Inflammatory macrophage treated with lipopolysaccharide for 4 hours (primary cell): ENCODE measurements at places on chromosomes 5 and 9.

GRCh38 chr5:34915856-34916192 is 313 bp downstream of the BRIX1 start:
- DNase-seq: no peak

DNA sequence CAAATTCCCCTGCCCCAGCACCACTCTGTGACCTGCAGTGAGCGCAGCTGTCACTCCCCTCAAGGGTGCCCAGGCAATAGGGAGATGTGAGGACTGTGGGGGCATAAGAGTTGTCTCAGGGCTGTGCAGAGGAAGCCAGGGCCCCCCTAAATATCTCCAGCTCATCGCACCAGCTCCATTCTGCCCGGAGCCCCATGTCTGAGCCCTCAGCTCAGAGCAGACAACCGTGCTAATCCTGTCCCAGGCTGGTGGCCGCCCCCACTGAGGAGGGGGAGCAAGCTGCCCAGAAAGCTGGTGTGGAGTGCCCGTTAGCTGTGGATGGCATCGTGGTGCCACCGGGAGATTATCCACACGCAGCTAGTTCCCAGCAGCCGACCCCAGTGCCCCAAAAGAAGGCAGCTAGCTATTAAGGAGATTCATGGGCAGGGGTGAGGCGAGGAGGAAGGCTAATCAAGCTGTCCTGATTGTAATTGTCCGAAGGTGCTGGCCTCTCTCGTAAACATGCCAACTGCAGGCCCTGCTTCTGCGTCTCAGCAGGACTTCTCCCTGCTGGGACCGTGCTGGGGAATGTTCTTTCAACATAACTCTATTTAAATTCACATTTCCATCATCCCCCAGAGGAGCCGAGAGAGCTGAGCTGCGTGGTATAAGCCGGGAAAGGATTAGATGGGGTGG is 17.0 kb upstream of the FIBCD1 start:
- DNase-seq: no peak

DNA sequence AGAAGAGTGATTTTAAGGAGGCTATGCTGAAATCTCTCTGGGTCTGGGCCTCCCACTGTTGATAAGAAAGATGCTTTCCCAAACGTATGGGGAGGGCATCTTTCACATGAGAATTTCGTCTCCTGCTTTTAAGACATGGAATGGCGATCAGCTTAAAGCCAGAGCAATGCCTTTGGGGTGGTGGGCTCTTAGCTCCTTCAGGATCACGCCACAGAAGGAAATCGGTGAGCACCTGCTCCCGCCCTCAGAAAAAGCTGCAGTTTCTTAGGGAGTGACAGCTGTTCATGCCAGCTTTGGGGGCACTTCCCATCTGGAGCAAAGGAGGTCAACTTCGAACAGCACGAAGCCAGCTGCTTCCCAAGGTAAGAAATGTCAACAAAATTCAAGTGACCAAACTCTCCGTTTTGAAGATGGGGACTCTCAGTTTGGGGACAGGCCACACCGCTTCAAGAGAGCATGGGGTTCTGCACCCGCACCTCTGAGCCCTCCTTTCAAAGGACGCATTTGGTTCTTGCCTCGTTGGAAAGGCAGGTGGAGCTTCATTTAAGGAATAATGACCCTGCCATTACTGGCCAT is 39.0 kb downstream of the TRIP13 start:
- no peak for DNase-seq

GRCh38 chr5:101047181-101047580 is 144.1 kb upstream of the ST8SIA4 start:
- DNase-seq: no peak

DNA sequence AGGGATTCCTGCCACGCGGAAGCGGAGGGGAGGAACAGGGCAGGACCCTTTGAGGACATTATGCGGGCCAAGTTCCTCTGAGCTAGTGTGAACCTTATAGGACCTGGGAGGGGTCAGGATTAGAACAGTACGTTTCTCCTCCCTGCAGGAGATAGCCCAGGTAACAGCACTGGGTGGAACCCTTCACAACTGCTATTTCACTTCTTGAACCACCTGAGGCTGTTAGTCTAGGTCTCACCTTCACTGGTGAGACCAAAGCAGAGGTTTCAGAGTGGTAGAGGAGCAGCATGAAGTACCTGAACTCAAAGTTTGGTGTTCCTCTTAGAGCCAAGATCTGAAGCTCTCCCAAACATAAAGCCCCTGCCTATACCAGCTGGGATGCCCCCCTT is 832 bp downstream of the EIF4EBP3 start:
- no peak for DNase-seq

DNA sequence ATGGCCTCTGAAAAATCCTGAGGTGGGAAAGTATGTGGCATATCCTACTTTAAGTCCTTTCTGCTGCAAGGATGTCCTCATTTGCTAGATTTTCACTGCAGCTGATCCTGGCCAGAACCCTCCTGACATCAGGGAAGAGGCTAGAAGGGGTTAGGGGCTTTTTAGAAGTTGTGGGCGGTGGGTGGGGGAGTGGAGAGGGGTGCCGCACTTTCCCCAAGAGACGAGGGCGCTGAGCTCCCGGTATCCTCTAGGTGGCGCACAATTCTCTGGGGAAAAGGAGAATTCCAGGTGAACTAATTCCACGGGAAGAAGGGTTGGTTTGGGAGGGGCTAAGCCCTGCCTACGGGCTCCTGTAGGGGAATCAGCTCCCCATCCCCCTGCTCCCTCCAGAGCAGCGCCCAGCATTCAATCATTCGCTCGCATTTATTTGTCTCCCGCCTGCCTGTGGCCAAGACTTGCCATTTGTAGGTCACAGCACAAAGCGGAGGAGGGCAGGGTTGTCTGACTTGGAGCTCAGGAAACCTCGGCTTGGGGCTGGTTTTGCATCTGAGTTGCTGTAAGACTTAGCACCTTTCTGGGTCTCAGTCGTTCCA is 42.9 kb upstream of the HAND1 start:
- DNase-seq: no peak

DNA sequence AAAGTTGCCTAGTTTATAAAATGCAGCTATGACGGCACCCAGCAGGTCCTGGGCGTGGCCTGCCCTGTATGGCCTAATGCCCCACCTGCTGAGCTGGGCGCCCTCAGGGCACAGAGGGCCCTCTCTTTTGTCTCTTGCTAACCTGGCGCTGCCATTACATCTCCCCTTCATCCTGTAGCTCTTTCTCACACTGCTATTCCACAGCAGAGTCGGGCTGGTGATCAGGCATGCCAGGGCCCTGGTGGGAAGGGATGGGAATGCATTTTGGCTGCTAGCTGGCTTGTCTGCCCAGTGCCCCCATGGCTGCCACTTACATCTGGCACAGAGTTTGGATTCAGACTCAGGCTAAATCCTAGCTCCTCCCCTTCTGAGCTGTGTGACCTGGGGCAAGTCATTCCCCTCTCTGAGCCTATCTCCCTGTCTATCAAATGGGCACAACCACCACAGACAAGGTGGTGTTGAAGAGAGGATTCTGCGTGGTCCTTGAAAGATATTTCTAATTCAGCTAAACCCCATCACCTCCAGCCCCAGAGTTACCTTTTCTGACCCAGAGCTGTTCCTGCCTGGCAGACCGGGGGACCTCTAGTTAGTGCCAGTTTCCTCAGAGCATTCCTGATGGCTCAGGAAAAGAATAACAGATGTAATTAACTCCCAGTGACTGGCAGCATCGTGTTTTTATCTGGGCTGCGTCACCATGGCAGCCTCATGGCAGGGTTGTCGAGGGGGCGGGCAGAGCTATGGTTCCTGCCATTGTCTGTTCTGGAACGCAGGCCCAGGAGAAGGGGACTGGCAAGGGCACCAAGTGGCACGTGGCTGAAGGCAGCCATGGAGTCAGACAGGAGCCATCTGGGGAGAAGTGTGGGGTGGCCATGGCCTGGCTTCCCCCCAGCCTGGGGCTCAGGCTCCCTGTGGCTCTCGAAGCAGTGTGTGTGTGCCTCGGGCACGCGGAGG is 6.3 kb downstream of the PRR7 start:
- DNase-seq: no peak

GRCh38 chr5:160023007-160023907 is 14.3 kb downstream of the TTC1 start:
- peak; percentile 51 for DNase-seq

DNA sequence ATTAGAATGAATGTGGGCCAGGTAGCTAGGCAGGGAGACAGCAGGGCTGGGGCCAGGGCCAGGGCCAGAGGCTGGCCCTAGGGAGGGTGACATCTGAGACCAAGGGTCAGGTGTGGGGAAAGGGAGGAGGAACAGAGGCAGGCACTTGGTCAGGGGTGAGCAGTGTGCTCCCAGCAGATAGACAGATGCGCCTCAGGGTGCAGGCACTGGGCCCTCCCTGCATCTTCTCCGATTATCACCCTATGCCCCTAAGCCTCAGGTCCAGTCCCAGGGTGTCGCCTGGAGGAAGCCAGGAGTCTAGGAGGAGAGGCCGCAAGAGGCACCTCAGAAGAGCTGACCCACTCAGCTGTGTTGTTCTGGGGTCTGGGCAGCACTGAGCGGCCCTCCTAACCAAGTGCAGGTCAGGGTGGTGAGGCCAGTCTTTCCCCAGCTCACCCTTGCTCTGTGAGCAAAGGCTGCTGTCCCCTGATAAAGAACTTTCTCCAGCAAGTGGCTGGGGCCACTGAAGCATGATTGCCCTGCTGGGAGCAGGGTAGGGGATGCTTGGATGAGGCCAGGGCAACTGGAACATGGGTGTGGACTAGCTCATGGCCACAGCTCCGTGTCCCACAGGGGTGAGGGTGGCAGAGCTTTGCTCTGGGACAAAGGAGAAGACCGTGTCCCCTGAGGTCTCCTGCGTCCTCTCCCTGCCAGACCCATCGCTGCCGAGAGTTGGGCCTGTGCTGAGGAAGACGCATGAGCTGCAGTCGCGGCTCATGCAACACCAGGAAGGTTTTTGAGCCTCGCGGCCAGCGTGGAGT is 2.1 kb upstream of the RASGEF1C start:
- no peak for DNase-seq

DNA sequence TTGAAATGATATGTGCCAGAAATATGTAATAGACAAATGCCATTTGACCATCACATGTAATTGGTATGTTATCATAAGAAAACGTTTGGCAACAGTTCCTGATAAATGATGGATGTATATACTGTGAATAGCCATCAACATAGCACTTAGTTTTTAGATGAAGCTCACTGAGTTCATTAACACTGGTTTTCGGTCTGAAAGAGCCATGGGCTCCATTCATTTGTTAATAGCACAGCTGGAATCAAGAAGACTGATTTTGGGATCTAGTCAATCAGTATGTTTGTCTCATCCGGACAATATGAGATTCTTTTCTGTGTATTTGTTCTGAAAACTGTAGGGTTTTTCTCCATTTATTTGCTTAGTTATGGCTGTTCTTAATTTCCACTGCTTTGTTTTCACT is 413.5 kb upstream of the CLINT1 start:
- DNase-seq: no peak

DNA sequence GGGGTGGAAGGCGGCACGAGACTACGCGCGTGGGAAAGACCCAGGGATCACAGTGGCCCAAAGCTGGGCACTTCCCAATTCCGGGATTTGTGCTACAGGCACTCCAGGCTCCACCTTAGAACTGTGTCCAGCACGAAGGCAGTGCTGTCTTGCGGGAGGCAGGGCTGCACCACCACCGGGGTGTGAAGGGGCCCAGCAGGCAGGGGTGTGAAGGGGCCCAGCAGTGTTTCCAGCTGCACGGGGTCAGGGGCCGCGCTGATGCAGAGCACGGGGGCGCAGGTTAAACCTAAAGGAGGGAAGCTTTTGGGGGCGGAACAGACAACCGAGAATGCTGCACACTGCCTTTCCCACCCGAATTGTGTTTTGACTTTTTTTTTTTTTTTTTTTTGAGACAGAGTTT is 1.1 kb upstream of the PDCD6 start:
- DNase-seq: no peak

DNA sequence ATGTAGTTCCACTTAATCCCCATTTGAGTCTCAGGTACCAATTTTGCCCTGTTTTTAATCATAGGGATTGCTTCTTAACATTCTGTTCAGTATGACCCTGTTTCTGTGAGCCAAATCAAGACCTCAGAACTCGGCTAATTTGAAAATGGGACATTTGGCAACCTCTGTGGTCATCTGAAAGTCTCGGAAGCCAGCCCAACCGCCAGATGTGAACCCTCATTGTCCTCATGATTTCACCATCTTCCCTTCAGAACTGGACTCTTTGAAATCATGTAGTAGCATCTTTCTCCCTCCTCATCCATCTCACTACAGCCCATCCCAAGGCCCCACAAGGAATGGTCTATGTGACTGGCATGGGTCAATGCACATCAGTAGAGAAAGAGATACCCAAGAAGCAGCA is 88.9 kb downstream of the S1PR3 start:
- DNase-seq: no peak

- peak; percentile 31 for DNase-seq
Observed at GRCh38 chr9:136270173-136270705, 24.6 kb upstream of the QSOX2 start.

DNA sequence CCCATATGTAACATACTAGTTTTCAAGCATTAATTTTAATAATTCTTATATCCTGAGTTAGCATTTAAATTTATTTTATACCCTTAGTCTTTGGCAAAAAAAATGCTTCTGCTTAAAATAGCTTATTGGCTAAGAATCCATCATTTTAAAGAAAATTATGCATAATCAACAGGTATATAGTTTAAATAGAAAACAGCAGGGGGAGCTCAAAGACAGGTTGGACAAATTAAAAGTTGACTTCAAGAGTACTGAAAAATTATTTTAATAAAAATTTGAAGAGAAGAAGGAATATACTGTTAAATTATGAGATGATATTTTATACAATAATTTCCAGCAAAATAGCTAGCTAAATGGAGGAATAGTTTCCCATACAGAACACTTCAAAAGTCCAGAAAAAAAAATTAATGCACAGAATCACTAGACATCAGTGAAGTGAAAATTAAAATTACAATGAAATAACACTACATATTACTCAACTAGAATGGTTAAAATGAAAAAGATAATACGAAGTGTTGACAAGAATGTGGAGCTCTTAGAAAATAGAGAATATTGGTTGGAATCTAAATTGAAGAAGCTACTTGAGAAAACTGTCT is 387.1 kb downstream of the PDE4D start:
- peak; percentile 31 for DNase-seq

- DNase-seq: peak; percentile 53
Observed at GRCh38 chr5:218457-219291, 554 bp downstream of the SDHA start.

DNA sequence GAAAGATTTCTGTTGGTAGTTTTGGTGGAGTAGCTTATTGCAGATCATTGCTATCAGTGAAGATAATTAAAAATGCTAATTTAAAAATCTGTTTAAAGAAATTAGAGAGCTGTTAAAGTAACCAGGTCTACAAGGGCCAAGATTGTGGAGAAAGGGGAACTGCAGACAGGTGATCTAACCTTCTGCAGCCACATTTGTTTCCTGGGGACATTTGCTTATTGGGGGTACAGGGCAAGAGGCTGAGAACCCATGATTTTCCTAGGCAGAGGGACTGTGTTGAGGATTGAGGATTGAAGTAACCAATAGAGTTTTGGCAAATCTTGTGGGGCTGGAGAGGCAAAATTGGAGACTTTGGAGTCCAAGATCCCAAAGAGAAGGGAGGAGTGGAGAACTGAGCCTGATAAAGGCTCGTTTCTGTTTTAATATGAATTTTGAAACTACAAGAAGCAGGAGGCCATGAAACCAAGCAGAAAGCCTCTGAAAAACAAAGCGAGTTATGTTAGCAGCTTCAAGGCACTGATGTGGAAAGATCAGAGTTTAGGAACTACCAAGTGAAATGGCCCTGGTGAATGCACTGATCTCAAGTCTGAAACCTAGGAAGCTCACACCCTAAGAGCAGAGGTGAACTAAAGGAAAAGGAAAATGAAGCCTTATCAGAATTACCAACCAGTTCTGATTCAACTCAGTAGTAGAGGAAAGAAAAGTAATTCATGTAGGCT is 219.8 kb upstream of the C9orf72 start:
- DNase-seq: no peak

GRCh38 chr5:58459146-58460001 is 512 bp downstream of the PLK2 start:
- peak; percentile 38 for DNase-seq

GRCh38 chr5:157069949-157070348 is 11.0 kb upstream of the HAVCR1 start:
- DNase-seq: no peak
